Stimulated activated CD4-positive, alpha-beta T cell treated with anti-CD3 and anti-CD28 coated beads, TNF-alpha, amount 100 ng/mL, for 48 hours (primary cell): ENCODE measurements at places on chromosomes 4 and X.

GRCh38 chrX:39519566-39520301, 578.0 kb downstream of the BCOR start:
- DNase-seq, result no peak

GRCh38 chrX:131988236-131988635, 34.9 kb upstream of the STK26 start:
- DNase-seq, result no peak

DNA sequence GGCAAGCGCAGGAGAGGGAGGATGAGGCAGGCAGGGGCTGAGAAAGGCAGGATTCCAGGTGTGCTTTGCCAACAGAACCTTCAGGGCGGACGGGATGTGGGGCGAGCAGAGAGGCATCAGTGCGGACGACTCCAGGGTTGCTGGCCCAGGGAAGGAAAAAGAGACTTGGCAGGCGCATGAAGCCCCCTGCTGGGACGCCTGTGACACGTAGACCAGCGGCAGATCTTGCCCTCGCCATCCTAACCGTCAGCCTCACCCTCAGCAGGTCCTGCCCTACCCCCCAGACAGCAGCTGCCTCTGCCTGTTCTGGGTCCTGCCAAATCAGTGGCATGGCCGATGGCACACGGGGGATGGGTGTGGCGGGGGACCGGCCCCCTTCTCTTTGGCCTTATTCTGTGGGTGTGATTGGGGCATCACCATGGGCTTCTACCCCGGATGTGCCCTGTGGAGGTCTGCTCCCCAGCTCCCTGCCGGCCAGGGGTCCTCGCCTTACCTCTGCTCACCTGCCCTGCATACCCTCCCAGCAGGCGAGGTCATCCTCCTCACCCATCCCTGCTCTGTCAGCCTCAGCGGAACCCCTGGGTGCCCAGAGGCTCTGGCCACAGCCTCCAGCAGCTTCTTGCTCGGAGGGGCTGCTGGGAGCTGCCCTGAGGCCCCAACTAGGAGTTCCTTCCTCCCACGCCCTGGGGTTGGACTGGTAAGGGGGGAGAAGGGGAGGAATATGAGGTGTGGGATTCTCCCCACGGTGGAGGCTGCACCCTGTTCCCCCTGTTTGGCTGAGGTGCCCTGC, 2.9 kb upstream of the SH3BP2 start:
- no peak for DNase-seq

DNA sequence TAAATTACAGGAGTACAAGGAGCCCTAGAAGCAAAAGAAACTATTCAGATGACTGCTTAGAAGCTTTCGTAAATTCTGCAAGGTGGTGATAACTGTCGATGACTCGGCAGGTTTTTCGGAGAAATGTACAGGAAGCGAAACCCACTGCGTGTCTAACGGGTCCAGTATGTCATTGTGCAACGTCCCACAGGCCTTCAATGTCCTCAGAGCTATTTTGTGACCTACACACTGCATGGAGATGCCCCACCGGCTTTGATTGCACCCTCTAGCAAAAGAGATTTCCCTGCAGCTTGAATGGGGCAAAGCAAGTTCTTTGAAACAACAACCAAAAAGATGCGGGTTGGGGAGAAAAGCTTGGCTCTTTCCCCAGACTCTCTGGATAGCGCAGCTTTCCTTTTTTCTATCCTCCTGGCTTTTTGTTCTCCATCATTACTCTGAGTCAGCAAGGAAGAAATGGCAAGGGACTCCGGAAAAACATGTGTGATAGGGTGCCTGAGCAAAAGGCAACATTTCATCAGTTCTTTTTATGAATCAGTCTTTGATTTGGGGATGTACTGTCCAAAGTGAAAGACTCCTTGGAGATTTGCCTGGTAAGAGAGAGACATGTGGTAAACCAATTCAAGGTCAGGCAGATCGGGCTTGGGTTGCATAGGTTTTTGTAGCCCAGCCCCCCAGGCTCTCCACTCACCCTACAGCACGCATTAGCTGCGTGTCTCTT, 112.0 kb upstream of the TBL1X start:
- no peak for DNase-seq

DNA sequence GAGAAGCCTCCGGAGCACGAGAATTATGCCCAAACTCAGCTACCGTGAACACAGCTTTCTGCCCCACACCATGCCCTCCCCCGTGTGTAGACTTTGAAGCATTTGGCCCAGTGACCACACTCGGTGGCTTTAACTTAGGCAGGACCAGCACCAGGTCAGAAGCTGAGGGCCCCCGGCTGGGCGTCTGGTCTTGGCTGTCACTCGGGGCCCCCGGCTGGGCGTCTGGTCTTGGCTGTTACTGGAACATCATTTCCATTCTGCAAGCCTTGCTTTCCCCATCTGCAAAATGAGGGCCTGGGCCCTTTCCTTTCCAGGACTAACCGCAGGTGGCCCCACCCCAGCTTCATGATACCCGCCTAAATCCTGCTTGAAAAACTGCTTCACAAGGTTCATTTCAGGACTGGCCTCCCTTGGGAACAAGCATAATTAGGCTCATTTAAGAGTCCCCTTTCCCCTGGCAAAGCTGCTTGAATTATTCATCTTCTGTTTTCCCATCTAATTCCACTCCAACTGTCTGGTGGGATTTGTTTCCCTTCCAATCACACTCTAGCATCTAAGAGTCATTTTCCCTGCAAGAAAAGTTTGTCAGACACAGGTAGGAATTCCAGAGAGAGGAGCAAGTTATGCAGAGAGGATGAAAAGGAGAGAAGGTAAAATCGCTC, 82.5 kb downstream of the WFS1 start:
- no peak for DNase-seq

GRCh38 chr4:82467471-82467870, 37.1 kb downstream of the ENOPH1 start:
- no peak for DNase-seq

GRCh38 chr4:25859429-25860148, 3.2 kb downstream of the SEL1L3 start:
- no peak for DNase-seq

GRCh38 chr4:7132249-7132648, 60.1 kb upstream of the SORCS2 start:
- DNase-seq, result no peak

- no peak for DNase-seq
Observed at GRCh38 chr4:7950301-7951092, 10.8 kb upstream of the AFAP1 start.

GRCh38 chr4:25320336-25320735, 7.8 kb downstream of the ZCCHC4 start:
- no peak for DNase-seq

DNA sequence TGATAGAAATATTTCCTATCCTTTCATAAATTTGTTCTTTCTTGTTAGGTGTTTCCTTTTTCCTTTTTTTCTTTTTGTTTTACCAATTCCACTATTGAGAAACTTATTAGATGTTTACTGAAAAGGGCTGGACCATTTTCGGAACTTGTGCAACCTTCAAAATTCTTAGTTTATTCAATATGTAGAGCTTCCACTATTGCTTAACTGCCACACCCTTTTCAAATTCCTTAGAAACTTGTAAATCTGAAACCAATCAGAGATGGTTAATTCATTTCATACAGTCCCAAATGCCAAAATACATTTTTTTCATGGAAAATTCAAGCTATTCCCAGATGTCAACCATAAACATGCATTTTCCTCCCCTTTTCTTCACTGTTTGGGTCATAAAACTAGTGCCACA, 66.1 kb upstream of the SLC39A8 start:
- no peak for DNase-seq

- DNase-seq, result no peak
Observed at GRCh38 chr4:69649207-69649606, 3.8 kb downstream of the UGT2A1 start.

DNA sequence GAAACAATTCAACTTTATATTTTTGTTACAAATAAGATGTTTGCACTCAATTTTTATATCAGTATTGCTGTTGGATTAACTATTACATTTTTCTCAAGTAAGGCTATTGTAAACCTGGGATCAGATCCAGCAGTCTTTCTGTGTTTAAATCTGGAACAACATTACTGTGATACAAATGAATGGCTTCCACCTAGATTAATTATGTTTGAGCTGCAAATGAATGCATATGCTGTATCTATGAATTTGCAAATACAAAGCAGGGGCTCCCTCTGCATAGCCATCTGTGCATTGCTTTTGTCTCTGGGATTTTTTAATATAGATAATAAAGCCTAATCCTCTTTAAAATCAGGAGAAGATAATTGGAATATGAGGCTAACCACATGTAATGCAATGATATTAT, 69.8 kb upstream of the NEIL3 start:
- no peak for DNase-seq
